ENCODE measurements at places on chromosomes 6 and 20.

GRCh38 chr6:151060096-151060765, 179.5 kb upstream of the AKAP12 start:
- peak; percentile 89 for DNase-seq

DNA sequence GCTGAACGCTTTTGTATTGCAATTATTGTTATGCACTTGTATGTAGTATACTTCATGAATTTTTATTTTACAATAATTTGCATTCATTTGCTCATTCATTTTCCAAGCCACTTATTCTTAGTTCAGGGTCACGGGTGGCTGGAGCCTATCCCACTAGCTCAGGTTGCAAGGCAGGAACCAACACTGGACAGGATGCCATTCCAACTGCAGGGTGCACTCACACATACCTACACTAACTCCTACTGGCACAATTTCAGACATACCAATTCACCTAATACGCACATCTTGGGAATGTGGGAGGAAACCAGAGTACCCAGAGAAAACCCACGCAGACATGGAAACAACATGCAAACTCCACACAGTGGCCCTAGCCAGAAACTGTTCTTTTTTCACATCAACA, 61.8 kb downstream of the LMBRD1 start:
- DNase-seq, result peak; percentile 5

DNA sequence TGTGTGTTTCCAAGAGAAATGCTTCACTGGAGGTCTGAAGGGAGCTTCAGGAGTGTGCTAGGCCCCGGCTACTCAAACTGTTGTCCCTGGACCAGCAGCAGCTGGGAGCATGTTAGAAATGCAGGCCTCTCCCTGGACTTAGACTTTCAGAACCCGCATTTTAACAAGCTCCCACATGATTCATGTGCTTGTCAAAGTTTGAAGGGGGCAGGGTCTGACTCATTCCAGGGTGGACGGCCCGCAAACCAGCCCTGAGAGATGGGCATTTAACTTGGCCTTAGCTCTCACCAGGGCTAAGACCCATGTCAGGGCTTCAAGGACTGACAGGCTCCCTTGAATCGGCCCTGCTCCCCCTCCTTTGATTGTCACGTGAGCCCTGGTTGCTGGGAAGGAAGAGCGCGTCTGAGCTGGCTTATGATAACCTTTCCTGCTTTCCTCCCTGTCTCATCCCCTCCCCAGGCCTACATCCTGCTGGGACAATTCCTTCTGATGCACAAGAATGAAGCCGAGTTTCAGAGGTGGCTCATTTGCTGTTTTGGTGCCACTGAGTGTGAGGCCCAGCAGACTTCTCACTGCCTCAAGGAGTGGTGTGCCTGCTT, 35.5 kb downstream of the BANF2 start:
- peak; percentile 65 for DNase-seq

GRCh38 chr6:164216839-164217238, 802.3 kb downstream of the QKI start:
- DNase-seq, result no peak

GRCh38 chr6:17413313-17413750, 19.9 kb downstream of the CAP2 start:
- DNase-seq, result peak; percentile 58

Data from fibroblast of skin of abdomen (primary cell).